ENCODE measurements at places on chromosomes 1 and 21.

GRCh38 chr1:31372051-31372450 lies 825 bp downstream of the FABP3 start:
- no peak for DNase-seq

DNA sequence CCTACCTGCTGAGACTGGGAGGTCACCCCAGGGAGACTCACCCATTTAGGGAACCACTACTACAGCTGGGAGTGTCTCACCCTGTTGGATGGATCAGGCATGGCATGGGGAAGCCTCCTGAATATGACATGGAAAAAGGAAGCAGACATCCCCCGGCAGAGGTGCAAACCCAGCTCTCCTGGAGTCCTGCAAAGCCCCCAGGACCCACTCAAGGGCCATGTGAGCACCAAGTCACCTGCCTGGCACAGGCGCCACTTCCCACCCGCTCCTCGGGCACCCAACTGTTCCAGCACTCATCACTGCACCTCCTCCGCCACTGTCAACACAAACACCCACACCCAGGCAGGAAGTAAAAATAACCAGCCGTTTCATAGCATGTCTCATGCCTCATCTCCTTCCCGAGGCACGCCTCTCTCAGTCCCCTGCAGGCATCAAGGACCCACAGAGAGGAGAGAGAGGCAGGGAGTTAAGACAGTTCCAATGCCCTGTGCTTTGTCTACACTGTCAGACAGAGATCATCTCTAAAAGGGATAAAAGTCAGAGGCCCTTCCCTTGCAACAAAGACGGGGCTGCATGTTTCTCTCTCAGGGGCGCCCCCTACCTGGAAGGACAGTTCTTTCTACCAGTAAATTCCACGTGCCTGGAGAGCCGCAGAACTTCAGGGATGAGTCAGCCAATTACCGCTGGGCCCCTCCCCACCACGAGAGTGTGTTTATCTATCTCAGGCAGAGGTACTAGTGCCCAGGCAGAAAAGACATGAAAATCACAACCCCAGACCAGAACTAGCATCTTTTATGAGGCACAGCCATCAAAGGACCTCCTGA lies 150.1 kb upstream of the SOD1 start:
- DNase-seq, result no peak

DNA sequence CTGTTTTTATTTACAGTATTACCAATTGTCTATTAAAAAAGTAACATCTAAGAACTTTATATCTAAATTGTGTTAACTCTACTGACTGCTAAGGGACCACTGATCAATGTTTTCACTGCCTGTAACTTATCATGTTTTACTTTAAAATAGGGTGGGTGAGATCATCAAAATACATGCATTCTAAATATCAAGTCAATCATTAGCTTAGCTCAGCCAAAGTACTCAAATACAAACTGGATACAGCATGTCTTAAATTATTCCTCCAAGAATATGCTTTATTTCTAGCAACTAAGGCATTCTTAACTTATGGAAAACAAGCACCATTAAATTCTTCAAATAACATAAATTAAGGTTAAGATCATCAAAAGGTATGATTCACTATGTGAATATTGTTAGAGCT lies 638.7 kb upstream of the RGS18 start:
- DNase-seq, result no peak

- DNase-seq, result no peak
Measured at GRCh38 chr1:11407301-11407994, 71.5 kb upstream of the DISP3 start.

DNA sequence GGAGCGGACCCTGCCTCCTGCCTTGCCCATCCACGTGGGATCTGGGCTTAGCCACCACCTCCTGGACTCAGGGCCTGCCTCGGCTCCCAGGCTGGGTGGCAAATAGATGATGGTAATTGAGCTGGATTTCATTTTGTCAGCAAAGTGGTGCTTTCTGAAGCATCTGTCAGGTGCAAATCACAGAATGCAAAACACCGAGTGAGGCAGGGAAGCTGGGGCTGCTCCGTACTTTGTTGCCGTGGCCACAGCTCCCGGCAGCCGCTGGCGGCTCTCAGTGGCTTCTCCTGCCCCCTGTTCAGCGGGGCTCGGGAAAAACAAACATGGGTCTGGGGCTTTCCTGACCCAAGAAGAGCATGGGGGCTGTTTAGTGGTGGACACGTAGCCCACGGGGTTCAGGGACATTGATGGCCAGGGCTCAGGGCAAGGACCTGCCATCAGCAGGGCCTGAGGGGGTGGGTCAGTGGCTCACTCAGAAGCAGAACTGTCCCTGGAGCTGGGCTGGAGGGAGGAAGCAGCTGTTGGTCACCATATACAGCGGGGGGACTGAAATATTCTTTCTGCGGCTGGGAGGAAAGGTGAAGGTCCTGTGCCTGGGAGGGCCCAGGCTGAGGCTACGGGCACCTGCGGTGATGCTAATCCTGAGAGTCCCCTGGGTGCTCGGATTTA lies 130.0 kb upstream of the VAMP3 start:
- no peak for DNase-seq

DNA sequence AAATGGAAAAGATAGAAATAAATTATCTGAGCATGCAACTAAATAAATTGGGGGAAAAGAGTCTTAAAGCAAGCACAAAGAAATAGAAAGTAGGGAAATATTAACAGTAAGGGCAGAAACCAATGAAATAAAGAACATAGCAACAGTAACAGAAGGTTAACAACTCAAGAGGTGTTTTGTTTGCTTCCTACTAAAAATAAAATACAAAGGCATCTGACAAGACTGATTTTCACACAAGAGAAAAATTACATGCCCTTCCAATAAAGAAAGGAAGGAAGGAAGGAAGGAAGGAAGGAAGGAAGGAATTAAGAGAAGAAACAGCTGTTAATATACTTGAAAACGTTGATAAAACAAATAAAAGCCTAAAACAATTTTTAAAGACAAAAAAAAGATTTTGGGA lies 240.2 kb downstream of the SEC16B start:
- no peak for DNase-seq

DNA sequence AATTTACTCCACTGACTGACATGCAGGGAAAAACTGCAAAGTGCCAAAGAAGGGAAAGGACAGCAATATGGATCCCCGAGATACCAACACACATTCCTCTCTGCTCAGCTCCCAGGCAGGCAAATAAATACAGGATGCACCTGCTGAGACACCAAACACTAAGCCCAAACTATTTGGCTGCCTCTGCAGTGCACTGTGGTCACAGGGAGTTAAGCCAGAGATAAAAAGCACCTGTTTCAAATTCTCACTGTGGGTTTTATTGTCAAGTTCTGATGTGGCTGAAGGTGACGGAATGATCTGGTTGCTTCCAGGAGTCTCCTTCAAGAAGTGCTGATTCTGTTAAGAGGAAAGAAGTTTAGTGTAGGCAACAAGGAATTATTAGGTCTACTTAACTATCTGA lies 17.7 kb downstream of the TEX38 start:
- no peak for DNase-seq

DNA sequence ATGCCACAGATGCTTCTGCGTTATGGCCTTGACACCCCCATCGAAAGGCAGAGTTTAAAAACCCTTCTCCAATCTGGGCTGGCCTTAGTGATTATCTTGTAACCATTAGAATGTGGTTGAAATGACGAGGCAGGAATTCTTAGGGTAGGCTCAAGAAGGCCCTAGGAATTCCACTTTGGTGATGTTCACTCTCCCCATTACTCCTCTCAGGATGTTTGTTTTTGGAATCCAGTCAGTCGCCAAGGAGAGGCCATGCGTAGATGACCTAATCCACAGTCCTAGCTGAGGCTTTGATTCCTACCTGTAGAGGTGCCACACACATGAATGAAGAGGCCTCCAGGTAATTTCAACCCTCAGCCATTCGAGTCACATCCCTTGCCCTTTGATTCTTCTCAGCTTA lies 318.2 kb downstream of the NEGR1 start:
- no peak for DNase-seq

DNA sequence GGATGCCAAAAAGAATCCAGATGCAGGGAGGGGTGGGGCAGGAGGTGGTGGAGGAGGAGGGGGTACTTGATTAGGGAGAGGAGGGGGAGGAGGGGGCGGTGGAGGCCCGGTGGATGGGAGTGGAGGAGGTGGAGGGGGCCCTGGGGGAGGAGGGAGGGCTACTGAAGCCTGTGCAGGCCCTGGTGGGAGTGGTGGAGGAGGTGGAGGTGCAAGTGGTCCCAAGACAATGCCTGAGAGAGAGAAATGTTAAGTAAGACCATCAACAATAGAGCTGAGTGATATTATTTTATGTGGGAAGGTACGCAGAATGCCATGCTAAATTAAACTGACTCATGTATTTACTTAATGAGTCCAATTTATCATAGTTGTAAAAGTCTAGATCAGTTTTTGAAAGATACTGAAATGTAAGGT lies 86.8 kb upstream of the LBR start:
- no peak for DNase-seq

GRCh38 chr1:30638811-30639210 lies 84.6 kb downstream of the MATN1 start:
- DNase-seq, result no peak

GRCh38 chr1:23548704-23549143 lies 10.6 kb downstream of the ID3 start:
- DNase-seq, result no peak

GRCh38 chr1:248924696-248925532 lies 18.9 kb downstream of the PGBD2 start:
- no peak for DNase-seq

GRCh38 chr1:17290553-17290952 lies 17.4 kb upstream of the PADI4 start:
- DNase-seq, result no peak

DNA sequence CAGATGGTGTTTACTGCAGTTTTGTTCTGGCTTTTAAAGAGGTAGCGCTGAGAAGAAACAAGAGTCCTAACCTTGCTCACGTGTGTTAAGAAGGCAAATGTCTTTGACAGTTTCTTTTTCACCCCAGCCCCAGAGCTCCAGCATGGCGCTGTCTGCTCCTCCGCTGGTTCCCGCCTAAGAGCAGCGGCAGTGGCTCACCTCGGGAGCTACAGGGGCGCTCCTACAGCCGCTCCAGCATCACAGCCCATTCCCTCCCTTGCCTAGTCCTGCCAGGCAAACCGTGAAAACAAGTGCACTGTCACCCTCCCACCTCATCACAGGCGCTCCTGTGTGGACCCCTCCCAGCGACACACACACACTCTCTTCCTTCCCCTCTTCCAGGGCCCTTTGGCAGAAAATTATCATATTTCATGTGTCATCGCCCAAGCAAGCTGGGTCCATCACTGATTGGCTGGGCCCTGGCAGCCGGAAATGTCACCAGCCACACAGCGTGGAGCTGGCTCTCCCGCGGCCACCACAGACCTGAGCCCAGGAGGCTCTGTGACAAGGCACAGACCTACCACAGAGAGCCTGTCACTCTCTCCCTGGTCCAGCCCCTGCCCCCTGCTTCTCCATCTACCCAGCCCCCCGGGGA lies 1.2 kb upstream of the HIVEP3 start:
- DNase-seq, result no peak

DNA sequence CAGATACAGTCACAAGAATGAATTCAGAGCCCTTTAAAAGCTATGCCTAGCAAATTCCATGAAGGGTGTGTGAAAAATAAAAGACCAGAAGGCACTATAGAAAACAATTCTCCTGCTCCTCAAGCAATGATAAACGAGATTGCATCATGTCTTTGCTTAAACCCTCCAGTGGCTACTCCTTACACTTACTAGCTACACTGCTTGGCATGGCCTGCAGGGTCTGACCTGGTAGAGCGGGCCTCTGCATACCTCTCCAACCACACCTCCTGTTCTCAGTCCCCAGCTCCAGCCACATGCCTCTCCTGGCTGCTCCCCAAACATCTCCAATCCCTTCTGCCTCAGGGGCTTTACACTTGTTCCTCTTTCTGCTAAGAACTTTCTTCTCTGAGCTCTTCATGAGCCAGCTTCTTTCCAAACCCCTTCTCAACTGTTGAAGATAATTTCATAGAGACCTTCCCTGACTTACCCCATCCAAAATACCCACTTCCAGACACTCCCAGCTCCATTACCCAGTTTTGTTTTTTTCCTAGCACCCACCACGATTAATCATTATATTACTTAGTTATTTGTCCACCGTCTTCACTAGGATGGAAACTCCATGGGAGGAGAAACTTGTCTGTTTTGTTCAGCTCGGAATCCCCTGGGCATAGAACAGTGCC lies 11.2 kb upstream of the CREG1 start:
- no peak for DNase-seq

DNA sequence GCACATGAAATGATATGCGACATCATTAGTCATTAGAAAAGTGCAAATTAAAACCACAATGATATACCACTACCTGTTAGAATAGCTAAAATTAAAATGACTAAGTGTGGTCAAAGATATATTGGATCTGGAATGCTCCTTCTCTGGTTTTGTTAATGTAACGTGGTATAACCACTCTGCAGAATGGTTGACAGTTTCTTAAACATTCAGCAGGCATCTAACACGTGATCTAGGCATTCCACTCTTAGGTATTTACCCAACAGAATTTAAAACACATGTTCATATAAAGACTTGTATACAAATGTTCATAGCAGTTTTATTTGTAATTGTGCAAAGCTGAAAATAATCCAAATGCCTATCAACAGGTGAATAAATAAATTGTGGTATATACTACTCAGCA lies 165.0 kb upstream of the PLXNA2 start:
- DNase-seq, result no peak

- no peak for DNase-seq
Measured at GRCh38 chr1:90277270-90277669, 282.4 kb downstream of the ZNF326 start.

DNA sequence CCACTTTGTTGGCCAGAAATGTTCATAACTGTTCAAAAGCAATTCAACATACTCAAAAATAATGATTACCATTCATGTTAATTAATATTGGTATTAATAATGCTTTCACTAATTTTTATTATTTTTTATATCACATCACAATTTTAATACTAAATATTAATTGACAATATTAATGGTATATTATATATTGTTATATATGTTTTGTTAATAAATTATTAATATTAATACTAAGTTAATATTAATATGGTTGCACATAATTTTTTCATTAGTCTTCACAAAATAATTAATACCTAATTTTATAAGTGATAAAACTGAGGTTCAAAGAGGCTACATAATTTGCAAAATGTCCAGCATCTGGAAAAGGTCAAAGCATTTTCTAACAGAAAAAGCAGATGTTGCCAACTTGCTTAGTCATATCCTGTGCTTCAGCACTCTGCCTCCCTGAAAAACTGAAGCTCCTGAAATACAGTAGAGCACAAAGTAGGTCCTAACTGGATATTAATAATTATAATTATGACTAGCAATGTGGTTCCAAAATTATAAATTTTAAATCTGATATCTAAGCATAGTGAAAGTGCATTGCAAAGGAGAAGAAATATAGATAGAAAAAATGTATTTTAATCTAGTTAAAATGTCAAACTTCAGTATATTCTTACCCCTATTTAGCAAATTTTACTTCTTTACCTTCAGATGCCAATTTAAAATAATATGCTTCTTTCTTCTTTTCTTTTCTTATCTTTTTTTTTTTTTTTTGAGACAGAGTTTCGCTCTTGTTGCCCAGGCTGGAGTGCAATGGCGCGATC lies 123.2 kb upstream of the TNFSF4 start:
- no peak for DNase-seq

DNA sequence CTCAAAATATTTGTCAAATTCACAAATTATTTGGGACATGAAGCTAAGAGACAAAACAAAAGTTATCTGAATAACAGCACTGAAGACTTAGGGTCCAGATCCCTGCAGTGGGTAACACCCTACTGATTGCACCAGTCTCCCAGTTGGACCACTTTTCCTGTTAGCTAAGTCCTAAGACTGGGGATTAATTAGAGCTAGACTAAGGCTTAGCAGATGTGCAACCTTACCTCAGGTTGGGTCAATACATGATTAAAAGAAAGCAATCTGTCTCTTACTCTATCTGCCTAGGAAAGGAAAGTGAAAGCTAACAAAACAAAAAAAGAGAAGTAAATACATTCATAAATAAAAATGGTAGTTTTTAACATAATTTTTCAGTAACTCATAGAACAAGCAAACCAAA lies 737.2 kb upstream of the CHRM3 start:
- DNase-seq, result no peak

Data from cortex of kidney (tissue), 1 donor.